Substantia nigra (tissue), 51 donors: ENCODE measurements at places on chromosomes 4 and X.

GRCh38 chr4:48051078-48051477 lies 34.5 kb downstream of the NIPAL1 start:
- no peak for DNase-seq

- DNase-seq = no peak
Measured at GRCh38 chr4:177489471-177490246, 47.4 kb upstream of the AGA start.

DNA sequence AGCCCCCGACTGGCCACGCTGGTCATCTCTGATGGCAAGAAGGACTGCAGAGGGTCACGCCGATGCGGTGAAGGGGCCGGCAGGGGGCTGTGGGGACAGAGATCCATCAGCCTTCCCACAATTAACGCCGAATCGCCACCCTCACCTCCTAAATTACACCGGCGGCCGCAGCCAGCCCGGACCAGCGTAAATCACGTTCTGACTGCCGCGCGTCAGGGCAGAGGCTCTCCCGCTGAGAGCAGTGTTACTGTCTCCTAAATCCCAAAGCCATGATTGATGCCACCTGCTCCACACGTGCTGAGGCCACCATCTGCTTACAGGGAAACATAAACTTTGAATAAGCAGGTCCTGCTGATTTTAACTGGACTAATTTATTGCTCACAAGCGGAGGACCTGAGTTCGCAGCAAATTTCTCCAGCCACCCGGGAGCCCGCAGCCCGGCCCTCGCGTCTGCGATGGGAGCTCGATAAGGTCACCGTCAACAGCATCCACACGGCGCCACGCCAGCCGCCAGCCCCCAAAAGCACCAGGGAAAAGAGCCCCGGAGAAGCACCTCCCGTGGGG lies 127.3 kb upstream of the NKX1-1 start:
- DNase-seq = no peak

GRCh38 chr4:85106805-85107336 lies 140.4 kb upstream of the WDFY3 start:
- no peak for DNase-seq

DNA sequence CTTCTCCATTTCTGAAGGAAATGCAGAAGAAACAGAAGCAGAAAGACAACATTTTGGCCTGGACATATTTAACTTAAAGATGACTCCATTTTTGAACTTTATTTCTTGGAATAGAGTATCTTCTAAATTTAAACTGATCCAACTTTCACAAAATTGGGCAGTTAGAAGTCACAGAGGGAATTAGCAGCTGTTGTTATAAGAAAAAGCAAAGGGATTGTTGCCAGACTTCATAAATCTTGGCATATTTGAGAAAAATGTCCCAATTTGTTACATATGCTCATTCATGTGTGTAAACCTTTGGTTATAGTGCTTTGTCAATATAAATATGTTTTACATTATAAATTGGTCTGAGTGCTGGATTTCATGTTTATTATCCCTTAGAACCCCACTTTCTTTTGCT lies 3.4 kb downstream of the GLUD2 start:
- DNase-seq = no peak

DNA sequence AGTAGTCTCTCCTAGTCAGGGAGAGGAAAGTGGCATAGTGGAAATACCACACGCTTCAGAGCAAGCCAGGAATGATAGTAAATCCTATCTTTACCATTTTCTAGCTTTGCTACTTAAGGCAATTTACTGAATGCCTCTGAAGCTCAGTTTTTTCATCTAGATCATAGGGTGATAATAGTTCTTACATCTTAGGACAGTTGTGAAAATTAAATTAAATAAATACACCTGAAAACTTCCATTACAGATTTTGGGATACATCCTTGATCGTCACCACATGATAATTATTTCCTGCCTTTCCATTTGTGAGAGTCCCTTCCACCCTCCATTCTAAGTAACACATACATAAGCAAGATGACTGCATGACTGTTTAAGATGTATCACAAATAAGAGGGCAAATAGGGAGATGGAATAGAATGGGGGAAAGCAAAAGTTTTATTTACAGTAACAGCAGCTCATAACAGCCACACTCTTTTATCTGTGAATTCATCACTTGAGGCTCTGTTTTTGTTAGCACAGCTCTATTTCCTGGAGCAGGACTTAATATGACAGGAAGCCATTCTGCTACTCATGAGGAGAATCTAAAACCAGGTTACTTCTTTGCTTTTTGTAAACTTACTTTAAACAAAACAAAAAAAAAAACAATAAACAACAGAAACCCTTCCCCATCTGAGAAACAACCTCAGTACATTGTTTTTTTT lies 13.4 kb downstream of the P2RY10 start:
- no peak for DNase-seq

GRCh38 chr4:38366456-38366855 lies 297.5 kb upstream of the KLF3 start:
- no peak for DNase-seq

- no peak for DNase-seq
Measured at GRCh38 chr4:42144028-42144427, 8.4 kb downstream of the BEND4 start.

DNA sequence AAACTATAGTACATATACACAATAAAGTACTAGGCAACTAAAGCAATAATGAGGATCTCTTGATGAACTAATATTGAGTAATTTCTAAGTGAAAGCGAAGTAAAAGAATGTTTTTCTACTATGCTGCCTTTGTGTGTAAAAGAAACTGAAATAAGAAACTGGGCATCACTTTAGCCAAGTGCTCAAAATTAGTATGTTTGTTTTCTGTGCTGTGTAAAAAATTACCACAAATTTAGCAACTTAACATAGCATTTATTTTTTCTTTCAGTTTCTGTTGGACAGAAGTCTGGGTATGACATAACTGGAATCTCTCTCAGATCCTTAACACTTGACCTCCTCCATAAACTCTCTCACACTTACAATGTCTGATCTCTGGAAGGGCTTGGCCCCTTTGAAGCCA lies 687.1 kb upstream of the MAGEB2 start:
- no peak for DNase-seq

- no peak for DNase-seq
Measured at GRCh38 chrX:22758807-22759481, 240.8 kb upstream of the DDX53 start.

GRCh38 chr4:35358001-35358584 lies 886.2 kb downstream of the ARAP2 start:
- no peak for DNase-seq

DNA sequence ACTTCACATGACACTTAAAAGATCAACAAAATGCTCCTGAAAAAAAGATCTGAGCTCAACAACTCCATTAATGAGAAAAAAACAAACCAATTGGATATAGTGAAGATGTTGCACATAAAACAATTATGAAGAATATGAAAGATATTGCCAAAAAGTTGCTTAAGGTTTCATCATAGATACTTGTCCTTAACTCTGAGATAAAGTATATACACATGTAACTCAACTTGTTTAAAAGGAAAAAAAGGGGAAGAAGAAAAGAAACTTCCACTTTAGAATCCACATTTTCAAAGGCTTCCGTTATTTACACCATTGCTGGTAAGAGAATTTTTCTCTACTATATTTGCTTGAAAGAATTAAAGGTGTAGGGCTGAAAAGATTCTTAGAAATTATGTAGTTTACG lies 2.7 kb downstream of the AFAP1 start:
- no peak for DNase-seq

GRCh38 chr4:4202510-4202909 lies 24.2 kb downstream of the OTOP1 start:
- no peak for DNase-seq

DNA sequence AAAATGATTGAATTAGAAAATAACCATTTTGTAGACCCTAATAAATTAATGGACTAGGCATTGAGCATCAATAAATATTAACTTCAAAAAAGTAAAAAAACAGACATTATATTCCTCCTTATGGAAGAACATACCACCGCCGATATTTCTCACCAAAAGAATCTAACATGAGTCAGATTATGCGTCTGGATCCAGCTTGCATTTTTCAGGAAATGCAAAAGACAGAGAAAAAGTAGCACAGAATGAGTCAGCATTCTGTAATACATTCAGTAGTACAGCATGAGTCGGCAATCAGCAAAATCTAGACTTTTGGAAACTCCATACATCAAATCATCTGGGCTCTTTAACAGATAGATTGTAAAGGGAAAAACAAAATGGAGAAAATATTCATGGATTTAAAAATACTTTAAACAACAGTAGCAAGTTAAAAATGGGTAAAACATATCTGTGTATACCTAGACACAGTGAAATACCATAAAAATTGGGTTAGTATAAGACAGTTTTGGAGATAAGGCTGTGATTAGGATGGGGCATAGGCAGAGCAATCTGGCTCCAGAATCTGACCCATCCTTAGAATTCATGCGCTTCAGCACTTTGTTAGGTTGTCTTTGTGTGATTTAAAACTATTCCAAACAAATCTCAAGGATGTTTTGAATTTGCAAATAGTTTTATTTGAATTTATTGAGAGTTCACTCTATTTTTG lies 633.0 kb upstream of the FAM241A start:
- no peak for DNase-seq

GRCh38 chrX:45381841-45382240 lies 181.2 kb upstream of the DIPK2B start:
- no peak for DNase-seq

DNA sequence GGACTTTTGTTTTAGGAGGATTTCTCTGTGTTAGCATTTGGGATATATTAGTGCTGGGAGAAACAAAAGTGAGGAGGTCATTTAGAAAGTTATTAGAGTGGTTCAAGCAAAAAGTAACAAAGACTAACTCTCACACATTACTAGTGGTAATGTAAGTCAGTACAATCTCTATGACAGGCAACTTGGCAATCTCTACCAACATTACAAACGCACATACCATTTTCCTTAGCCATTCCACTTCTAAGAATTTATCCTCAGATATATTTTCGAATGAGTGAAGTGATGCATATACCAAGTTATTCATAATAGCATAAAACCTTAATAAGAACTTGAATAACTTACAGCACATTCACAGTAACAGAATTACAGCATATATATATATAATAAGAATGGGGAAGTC lies 146.2 kb downstream of the PRSS12 start:
- no peak for DNase-seq

DNA sequence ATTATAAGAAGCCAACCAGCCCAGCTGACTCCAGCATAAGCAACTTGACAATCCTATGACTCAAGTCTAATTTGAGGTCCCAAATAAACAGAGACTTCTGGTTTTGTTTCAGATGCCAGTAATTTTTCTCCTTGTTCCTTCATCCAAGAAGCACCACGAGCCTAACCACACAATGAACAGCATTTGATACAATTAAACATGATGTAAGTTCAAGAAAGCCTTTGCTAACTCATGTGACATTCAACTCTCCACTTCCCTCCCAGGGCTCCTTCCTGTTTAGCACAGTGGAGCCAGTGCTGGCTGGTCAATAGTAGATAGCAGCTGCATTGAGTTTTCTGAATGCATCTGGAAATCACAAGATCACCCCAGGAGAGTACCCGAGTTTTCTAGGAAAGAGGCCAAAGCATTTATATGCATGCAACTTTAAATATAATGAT lies 206.3 kb downstream of the ARHGAP24 start:
- DNase-seq = peak; percentile 45

GRCh38 chr4:23278845-23279244 lies 586.1 kb downstream of the GBA3 start:
- no peak for DNase-seq

DNA sequence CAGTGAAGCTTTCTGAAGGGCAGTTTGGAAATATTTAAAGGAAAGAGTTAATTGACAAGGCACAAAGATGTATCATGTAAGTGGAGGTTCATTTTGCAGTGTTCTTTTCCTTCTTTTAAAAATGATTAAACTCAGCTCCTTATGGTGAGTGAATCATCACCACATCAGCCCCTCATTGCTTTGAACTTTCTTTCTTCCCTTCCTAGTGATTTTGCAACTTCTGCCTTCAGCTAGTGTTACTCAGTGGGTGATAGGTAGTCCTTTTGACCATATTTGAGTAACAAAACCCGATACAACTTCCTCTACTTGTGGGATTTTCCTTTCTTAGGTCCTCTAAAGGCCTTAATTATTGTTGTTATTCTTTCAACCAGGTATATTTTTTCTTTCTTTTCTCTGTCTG lies 8.2 kb downstream of the ZCCHC4 start:
- no peak for DNase-seq

DNA sequence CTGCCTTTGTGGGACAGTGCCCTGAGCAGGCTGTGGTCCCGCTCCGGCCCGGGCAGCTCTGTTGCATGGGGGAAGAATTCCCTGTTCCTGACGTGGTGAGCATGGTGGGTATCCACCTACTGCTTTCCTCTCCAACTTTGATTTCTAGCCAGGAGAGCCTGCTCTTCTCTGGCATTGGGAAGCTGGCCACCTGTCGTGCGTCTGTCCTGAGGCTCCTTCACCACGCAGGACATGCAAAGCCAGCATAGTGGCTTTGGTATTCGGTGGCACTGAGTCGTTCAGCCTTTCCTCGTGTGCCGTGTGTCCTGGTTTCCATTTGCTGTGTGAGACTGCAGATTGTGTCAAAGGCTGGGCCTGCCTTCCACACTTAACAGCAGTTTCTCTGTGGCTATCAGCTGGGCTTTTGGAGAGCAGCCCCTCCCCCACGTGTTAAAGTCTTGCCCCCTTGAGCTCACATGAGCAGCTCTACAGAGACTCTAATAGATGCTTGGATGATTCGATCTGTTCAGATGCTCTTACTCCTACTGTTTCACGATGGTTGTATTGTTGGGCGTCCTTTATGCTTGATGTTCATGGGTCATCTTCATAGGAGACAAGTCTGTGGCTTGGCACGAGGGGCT lies 46.3 kb upstream of the CLCN4 start:
- no peak for DNase-seq

GRCh38 chrX:149908308-149908707 lies 21.1 kb upstream of the HSFX4 start:
- no peak for DNase-seq

- DNase-seq = no peak
Measured at GRCh38 chrX:46676399-46677356, 82.2 kb downstream of the SLC9A7 start.

DNA sequence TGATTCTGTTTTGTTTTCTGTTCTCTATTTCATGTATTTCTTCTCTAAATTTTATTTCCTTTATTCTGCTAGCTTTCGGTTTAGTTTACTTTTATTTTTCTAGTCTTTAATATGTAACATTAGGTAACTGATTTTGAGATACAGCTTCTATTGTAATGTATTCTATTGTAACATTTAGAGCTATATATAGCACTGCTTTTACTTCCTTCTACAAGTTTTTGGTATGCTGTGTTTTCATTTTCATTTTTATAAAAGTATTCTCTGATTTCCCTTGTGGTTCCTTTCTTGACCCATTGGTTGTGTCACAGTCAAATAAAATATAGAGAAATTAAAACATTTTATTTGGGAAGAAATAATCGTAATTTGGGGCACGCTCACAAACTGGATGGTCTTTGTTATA lies 13.9 kb upstream of the CT47A1 start:
- no peak for DNase-seq

DNA sequence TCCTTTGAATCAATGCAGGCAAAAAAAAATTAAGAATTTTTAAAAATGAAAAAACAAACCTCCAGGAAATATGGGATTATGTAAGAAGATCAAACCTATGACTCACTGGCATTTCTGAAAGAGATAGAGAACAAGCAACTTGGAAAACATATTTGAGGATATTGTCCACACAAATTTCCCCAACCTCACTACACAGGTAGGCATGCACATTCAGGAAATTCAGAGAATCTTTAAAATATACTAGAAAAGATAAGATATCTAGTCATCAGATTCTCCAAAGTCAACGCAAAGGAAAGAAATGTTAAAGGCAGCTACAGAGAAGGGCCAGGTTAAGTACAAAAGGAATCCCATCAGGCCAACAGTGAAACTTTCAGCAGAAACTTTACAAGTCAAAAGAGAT lies 85.6 kb downstream of the ANTXR2 start:
- no peak for DNase-seq
